ENCODE measurements at places on chromosomes 3 and 15.

GRCh38 chr3:126085276-126085675 is 1.4 kb upstream of the SLC41A3 start:
- no peak for DNase-seq

GRCh38 chr3:130377960-130378676 is 32.6 kb downstream of the COL6A5 start:
- no peak for DNase-seq

- DNase-seq = no peak
Observed at GRCh38 chr3:1017870-1018269, 75.0 kb upstream of the CNTN6 start.

DNA sequence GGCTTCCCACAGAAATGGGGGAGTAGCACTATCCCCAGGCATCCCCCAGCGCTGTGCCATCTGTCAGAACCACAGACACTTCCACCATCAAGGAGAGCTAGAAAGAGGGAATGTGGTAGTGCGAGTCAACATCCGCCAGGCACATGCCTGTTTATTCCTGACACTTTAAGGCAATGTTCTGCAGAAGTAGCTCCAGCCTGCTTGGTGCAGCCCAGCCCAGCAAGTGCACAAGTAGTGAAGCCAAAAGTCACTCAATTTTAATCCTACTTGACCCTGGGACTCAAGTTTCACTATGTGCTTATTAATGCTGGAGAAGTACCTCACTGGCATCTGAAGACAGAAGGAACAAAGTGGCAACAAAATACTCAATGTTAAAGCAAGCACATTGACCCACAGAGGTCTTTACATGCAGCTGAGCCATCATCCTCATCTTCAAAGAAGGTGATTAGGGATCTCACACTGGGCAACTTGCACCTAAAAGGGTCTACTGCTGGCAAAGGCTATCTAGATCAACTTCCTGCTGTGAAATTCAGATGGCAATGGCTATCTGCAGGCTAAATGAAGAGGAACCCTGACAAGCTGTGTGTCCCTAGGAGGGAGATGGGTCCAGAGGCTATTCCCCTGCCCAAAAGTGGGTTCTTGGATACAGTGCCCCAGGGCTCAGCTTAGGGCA is 61.4 kb upstream of the CLDN18 start:
- no peak for DNase-seq

- no peak for DNase-seq
Observed at GRCh38 chr15:77454265-77454664, 33.6 kb downstream of the HMG20A start.

All from NCI-H1092 treated with DMSO at 0.1 percent for 48 hours (cell line).